ENCODE measurements at places on chromosomes 3 and 15.

DNA sequence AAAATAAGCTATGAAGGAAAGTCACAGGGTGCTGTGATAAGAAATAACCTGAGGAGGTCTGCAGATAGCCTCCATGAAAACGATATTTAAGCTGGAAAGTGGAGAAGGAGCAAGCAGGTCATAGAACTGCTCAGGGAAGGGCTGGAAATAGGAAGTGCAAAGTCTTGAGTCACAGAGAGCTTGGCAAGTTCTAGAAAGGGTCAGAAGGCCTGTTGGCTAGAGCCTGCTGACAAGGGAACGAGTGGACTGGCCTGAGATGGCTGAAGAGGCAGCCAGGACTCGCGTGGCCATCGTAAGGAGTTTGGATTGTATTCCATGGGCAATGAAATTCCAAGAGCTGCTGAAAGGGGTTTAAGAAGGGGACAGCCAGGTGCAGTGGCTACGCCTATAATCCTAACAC is 64.7 kb upstream of the IL12A start:
- no peak for DNase-seq

DNA sequence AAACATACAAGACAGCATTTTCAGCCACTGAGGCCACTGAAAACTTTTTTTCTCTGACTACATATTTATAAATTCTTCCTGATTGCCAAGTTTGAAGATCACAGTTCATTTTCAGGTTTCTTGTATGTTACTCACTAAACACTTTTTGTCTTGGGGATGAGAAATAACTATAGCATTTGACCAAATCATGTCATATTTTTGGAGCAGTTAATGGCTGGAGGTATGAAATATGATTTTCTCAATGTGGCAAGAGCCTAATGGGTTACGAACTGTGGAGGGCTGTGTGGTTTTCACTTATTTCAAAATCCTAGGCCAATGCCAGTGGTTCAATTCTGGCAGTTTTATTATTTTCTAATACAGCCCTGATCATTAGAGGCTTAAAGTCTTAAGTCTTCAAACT is 64.4 kb downstream of the USP13 start:
- DNase-seq, result no peak

GRCh38 chr3:66693461-66694031 is 192.7 kb upstream of the LRIG1 start:
- no peak for DNase-seq

GRCh38 chr15:58185439-58185838 is 47.3 kb downstream of the AQP9 start:
- DNase-seq, result no peak

DNA sequence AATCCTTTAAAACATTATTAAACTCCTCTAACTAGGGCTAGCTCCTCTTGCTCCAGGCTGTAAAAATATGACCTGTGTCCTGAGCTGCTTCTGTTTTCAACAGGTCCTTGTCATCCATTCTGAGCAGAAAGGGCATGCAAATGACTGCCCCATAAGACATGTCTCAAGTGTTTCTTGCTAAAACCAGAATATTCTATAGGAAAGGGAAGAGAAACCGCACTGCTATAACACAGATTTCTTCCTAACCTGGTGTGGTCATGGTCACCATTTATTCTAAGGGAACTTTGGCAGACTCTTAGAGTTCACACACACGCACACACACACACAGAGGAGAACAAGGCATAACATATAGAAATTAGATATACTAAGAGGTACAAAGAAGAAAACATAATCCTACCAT is 34.2 kb upstream of the B3GNT5 start:
- DNase-seq, result no peak

DNA sequence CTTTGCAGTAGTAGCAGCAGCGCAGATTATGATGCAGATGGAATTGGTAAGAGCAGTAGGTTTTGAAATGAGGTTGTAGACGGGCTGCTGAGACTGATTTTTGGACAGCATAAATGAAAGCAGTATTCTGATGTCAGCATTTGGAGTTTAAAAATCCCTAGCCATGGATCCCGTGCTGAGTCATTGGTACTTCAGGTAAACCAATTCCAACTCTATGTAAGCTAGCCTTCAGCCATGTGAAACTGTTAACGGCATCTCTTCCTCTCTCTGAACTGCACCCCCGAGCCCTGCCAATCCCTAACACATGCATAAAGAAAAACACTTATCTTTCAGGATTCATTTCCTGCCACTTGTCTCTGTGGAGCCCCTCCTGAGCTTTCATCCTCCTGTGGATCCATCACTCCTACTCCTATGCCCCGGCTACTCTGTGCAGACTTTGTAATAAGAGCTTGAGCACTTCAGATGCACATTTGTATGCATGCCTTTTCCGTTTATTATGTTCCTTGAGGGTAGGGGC is 119.0 kb downstream of the AKAP13 start:
- no peak for DNase-seq

DNA sequence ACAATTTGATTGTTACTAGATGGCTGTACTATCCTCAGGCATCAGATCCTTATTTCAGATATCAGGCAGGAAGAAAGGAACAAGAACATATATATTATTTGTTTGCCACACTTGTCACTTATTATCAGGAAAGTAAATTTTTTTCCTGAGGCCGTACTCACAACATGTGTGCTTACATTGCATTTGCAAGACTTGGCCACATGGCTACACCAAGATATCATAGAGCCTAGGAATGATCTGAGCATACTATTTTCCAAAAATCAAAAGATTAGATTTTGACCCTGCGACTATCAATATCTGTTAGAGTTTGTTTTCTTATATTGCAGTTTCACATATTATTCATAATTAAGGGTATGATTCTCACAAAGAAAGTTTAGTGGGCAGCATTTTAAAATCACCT is 426.2 kb upstream of the BCHE start:
- no peak for DNase-seq

DNA sequence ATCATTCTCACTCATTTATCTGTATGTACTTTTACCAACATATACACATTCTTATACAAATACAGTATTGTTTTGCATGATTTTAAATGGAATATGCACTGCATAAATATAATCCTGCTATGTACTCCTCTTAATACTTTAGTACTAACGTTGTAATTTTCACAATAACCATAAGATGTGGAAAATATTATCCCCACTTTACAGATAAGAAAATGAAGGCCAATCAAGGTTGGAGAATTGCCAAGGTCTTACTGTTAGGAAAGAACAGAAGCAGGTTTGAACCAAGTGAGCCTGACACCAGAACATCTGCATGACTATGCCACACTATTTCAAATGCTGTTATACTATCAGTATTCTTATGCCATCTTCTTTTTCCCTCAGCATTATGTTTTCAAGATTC is 32.9 kb downstream of the BCL2A1 start:
- DNase-seq, result no peak

DNA sequence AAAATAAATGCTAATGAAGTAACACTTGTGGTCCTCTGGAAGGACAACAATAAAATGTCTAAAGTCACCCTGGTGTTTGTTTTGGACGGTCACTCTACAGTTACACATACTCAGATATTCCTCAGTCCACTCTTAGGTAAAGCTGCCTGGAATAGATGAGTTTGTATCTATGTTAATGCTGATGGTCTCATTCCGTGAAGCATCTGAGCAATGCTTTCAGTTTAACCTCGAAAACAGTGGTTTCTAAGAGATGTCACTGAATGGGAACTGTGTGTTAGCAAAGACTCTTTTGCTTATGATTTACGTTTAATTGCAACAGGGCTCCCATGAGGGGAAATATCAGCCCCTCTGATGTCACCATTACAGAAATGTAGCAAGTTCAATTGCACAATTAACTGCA is 49.1 kb downstream of the FBN1 start:
- DNase-seq, result no peak

DNA sequence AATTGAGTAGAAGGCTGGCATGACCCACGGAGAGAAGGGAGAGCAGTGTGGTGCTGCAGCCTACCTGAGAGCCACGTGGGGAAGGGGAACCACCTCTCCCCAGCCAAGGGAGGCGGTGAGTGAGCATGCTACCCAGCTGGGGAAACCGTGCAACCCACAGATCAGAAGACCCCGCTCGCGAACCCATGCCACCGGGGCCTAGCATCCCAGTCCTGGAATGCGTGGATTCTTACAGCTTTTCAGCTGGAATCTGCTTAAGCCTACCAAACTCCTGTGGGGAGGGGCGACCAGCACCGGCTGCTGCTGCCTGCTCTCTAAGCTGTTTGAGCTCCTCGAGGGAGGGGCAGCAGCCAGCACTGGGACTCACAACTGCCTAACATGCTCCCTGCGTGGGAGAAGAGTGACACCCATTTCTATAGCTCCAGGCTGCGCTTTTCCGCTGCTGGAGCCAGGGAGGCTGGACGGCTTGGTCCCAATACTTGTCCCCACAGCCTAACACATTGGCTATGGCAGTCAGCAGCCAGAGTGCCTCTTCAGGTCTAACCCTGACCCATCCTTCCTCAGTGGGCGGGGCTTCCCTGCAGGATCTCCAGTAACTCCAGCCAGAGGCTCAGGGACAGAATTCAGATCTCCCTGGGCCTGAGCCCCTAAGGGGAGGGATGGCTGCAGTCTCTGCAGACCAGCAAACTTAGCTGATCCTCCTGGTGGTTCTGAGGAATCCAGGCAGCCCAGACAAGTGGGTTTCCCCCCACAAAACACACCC is 20.0 kb upstream of the TEX55 start:
- no peak for DNase-seq

DNA sequence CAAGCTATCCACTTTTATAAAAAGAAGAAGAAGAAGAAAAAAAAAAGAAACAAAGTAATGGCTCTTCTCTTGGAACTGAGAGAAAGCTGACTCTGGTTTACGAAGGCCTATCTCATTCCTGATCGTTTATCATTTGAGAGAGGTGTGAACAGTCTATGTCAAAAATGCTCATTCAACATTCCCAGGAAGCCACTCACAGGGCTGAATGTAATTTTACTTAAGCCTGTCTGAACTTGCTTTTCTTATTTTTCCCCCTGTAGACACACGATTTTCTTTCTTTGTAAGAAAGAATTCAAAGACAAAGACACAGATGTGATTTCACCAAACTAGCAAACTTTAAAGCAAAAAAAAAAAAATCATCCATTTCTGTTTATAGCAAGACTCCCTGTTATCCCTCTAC is 805.8 kb downstream of the FHIT start:
- no peak for DNase-seq

- DNase-seq, result no peak
Observed at GRCh38 chr3:8938021-8938420, 25.3 kb downstream of the RAD18 start.

GRCh38 chr15:93330912-93331544 is 242.0 kb upstream of the RGMA start:
- no peak for DNase-seq

GRCh38 chr3:38509732-38510131 is 13.6 kb downstream of the EXOG start:
- DNase-seq, result no peak

- no peak for DNase-seq
Observed at GRCh38 chr3:186818956-186819355, 12.7 kb upstream of the RFC4 start.

GRCh38 chr3:172092658-172093057 is 53.3 kb downstream of the FNDC3B start:
- no peak for DNase-seq

DNA sequence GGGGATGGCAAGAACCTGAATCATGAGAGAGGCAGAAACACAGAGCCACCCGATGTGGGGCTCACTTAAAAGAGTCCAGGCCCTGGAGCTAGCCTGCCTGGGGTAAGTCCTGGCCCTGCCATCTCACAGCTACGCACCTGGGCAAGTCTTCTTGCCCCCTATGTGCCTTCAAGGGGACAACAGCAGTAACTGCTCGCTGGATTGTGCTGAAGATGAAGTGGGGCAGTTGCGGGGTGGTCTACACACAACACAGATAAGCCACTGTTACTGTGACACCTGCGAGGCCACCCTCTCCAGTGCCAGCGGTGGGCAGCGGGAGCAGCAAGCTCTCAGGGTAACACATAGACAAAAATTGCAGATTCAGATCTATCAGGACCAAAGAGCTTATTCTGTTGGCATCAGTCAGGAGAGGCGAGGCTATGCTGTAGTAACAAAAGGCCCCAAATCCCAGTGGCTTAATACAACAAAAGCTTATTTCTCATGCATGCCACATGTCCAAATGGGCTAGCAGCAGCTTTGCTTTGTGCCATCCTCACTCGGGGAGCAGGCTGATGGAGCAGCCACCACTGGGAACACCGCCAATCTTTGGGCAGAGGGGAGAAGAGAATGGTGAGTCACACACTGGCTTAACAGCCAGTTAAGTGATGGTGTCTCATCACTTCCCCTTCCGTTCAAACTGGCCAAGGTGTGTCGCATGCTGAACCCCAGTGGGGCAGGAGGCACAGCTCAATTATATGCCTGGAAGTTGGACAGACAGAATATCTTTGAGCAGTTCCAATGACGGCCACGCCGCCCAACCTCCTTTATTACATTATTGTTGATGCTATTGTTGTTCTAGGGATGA is 78.3 kb downstream of the WNT7A start:
- no peak for DNase-seq

- DNase-seq, result no peak
Observed at GRCh38 chr3:187223799-187224198, 26.5 kb downstream of the RTP1 start.

- DNase-seq, result no peak
Observed at GRCh38 chr3:33089515-33089914, 7.4 kb downstream of the GLB1 start.

- DNase-seq, result no peak
Observed at GRCh38 chr3:172586436-172586835, 63.2 kb upstream of the TNFSF10 start.

GRCh38 chr3:119073258-119074001 is 38.8 kb upstream of the IGSF11 start:
- DNase-seq, result no peak

- no peak for DNase-seq
Observed at GRCh38 chr3:88443066-88443465, 293.3 kb downstream of the C3orf38 start.

GRCh38 chr3:14517601-14518431 is 22.3 kb downstream of the GRIP2 start:
- no peak for DNase-seq

DNA sequence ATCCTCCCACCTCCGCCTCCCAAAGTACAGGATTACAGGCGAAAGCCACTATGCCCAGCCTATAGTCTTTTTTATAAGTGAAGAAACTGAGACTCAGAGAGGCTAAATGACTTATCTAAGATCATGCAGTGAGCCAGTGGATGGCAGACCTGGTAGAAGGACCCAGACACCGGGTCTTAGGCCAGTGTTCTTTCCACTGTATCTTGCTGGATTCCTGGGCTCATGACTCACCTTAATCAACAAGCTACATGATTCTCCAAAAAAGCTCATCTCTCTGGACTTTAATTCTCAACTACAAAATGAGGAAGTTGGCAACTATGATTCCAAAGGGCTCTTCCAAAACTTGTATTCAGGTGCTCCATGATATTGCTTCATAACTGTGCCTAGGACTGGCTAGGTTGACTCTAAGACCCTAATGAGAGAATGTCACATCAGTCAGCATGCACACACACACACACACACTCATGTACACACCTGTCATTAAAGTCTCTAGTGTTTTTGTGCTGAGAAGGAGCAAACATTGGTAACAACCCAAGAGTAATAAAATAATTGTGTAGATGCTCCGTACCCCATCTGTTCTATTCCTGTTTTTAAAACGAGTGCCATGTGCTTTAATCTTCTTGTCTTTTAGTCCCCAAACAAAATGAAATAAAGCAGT is 89.7 kb upstream of the SLC4A7 start:
- no peak for DNase-seq

All from DND-41 (cell line).